ENCODE measurements at places on chromosomes 2 and 18. TPM values are rescaled to one million over a fixed set of nuclear protein-coding genes. Genes with fewer than 3 reads are reported as not detected.

GRCh38 chr2:144198116-144198515, 321.8 kb downstream of the ZEB2 start:
- no peak for DNase-seq

MAPK4 gene
- total RNA-seq, result 38.2 TPM

DNA sequence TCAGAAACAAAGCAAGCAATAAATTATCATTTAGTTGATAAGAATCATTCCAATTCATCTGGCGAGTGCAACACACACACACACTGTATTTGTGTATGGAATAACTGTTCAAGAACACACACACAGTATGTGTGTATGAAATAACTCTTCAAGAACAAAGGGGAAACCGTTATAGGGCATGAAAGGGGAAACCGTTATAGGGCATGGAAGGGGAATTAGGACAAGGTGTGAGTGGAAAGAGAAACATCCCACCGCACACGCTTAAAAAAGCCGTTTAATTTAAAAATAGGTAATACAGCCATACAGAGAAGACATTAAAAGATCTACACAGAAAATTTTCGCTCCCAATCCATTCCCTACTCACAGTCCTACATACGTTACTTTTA, 607 bp upstream of the TSN start:
- DNase-seq, result no peak

- DNase-seq, result no peak
Measured at GRCh38 chr2:28348149-28348567, 44.5 kb upstream of the FOSL2 start.

DNA sequence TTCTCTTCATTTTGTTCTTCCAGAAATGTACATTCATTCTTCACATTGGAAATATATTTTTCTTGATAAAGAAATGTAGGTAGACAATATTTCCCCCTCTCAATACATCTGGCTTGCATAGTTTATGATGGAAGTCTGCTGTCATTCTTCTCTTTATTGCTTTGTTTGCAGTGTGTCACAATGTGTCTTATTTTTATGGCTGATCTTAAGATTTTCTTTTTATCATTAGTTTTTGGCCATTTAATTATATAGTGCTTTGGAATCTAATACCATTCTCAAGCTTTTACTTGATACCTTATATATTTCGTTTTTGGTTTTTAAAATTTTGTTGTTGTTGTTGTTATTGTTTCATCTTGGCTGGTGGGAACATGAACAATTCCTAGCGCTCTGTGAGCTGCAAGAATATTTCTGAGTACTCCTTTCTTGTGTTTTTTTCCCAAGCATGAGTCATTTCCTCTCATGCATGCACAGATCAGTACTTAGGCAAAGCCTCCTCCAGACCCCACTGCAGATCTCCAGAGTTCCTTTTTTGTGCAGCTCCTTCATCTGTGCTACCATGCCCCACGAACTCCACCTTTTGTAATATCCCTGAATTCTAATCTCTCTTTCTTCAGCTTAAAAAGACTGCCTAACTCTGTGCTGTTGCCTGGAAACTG, 13.7 kb upstream of the MMADHC start:
- no peak for DNase-seq

TBR1 gene
- total RNA-seq, result 0.05 TPM

ZNF385B gene
- total RNA-seq, result 6.7 TPM

DNA sequence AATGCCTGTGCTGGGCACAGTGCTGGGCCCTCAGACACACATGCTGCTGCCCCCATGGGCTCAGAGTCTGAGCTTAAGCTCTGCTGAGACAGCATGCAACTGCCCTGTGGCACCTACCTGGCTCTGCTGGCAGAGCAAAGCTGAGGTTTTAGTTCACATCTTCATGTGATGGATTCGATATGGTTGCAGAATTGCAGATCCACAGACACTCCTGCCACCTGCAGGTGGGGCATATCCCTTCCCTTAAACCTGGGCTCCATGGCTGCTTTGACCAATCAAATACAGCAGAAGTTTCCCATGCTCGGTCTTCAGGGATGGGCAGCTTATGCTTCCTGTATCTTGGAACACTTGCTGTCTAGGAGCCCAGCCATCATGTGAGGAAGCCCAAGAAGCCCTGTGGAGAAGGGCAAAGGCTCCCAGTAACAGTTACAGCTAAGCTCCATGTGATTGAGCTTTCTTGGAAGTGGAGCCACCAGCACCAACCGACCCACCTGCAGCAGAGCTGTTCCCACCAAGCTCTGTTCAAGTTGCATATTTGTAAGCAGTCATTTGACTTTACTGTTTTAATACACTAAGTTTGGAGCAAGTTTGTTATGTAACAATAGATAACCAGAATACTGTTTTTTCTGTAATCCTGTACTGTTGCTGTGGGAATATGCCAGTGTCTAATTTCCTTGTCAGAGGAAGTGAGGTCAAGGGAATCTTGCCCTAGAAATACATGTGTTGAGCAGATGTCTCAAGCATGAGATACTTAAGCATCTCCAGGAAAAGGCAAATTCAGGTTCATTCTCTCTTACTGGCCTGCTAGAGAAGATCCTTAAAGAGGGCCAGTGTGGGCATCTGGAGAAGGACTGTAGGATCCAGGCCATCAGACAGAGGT, 79.3 kb downstream of the SH3RF3 start:
- DNase-seq, result peak; percentile 51

DNA sequence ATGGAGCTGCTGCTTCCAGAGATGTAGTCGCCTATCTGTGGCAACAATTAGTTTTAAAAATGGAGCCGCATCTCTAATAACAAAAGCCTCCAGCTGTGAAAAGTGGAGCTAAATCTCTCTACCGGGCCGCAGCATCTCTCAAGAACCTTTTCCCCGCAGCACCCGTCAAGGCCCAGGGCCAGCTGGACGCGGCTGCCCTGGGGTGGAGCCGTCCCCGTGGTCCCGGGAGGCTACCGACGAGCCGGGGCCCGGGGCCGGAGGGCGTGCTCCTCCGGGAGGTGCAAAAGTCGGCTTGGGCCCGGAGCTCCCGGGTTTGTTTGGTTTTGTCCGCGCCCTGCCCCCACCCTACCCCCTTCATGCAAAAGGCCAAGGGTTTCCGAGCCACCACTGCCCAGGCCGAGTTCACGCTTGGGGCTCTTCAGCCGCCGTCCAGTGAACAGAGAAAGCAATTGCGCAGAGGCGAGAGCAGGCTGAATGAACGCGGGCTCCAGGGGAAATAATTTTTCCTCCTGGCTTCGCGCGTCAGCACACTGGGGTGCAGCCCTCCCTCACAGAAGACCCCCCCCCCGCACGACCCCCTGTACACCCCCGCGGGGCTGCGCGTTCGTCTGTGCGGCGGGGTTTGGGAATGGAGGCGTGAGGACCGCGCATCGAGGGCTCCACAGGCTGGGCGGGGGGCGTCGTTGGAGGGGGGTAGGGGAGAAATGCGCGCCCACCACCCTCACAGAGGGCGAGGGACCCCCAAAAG, 557 bp upstream of the GREB1L start:
- DNase-seq, result no peak

DNA sequence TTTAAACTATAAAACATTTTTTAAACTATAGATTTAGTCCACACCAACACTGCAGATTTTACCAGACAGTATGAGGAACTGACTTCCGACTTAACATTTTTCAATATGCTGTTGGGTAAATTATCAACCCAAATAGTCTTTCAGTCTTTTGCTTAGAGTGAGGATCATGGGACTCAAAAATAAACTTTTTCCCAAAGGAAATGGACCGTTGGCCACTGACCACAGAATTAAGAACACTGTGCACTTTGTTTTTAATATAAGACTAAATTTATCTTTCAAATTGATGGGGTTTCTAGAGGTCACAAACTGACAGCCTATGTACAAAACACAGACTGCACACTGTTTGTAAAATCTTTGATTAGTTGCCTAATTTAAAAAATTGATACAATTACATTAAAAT, 44.9 kb downstream of the FIGN start:
- no peak for DNase-seq

DNA sequence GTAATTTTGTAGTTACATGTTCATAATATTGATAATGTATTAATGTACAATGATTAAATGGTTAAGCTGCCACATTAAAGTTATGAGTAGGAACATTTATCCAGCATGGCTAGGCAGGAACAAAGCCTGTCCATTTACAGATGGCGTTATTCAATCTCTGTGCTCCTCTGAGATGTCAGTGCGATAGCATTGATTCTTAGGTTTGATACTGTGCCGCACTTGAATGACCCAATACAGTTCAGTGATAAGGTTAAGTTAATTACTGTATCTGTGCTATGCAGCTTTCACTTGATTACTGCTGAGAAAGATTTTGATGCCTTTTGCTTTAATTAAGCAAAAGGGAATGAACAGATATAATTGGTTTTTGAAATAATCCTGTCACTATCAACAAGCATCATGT, 111.8 kb downstream of the ZNF407 start:
- no peak for DNase-seq

- no peak for DNase-seq
Measured at GRCh38 chr2:63755965-63756364, 85.7 kb upstream of the UGP2 start.

PTPN18 gene
- 13.4 TPM for total RNA-seq

- no peak for DNase-seq
Measured at GRCh38 chr2:24552836-24553235, 61.8 kb downstream of the NCOA1 start.

DNA sequence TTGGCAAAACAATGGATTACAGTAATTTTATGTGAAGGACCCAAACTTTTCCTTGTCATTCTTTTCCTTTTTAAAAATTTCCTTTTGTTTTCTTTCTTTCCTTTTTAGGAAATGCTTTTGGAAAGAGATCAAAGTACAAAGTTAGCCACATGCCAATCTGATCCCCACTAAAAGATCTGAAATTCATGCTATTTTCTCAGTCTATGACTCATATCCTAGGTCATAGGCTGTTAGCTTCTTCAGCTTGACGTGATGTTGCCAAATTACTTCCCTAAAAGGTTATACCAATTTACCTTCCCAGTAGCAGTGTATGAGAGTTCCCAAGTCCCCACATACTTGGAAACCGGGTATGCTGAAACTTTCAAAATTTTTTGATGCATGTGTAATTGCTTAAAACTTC, 355.3 kb downstream of the INSIG2 start:
- DNase-seq, result no peak
